ENCODE measurements at places on chromosomes 11 and 22.

- no peak for DNase-seq
Observed at GRCh38 chr11:9210224-9210921, 54.8 kb downstream of the DENND5A start.

- DNase-seq = no peak
Observed at GRCh38 chr22:19853058-19853878, 1.4 kb downstream of the GNB1L start.

- DNase-seq = no peak
Observed at GRCh38 chr11:48154151-48154550, 62.5 kb upstream of the OR4B1 start.

DNA sequence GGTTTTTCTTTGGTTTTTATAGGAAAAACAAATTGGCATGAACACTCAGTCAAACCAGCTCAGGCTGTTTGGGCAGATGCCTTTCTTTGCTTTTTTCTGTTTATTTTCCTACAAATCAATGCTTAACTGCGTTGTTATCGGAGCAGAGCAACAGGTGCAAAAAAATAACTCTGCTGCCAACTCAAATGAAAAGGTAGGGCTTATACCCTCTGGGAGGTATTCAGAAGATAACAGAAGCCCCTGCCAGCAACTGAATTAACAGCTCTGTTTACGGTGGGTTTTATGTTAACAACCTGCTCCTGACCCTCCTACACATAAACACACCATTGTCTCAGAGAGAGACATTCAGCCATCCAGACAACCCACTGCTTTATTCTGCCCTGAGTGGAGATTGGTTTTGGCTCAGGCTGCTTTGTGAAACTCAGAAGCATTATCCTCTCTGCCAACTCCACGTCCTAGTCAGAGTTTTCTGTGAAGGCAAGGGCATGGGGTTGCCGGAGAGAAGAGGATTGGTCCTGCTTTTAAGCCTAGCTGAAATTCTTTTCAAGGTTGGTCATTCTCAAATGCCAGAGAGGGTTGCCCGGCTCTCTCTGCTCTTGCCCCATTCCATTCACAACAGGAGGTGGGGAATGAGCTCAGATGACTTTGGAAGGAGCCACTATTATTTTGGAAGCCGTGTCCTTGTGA, 11.4 kb downstream of the EHF start:
- DNase-seq = peak; percentile 43

GRCh38 chr11:7775689-7776088, 21.1 kb downstream of the OR5P2 start:
- no peak for DNase-seq

GRCh38 chr11:100753172-100753543, 66.1 kb downstream of the ARHGAP42 start:
- no peak for DNase-seq

DNA sequence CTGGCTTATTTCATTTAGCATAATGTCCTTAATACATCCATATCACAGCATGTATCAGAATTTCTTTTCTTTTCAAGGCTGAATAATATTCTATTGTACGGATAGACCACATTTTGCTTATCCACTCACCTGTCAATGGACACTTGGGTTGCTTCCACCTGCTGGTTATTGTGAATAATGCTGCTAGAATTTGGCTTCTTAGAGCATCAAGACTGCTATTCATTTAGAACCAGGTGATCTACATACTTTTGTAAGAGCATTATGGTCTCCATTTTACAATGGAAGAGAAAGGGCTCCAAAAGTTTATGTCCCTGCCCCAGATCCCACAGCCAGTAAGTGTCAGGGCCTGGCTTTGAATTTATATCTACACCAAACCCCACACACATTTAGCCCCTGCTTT, 100.7 kb upstream of the CD82 start:
- no peak for DNase-seq

DNA sequence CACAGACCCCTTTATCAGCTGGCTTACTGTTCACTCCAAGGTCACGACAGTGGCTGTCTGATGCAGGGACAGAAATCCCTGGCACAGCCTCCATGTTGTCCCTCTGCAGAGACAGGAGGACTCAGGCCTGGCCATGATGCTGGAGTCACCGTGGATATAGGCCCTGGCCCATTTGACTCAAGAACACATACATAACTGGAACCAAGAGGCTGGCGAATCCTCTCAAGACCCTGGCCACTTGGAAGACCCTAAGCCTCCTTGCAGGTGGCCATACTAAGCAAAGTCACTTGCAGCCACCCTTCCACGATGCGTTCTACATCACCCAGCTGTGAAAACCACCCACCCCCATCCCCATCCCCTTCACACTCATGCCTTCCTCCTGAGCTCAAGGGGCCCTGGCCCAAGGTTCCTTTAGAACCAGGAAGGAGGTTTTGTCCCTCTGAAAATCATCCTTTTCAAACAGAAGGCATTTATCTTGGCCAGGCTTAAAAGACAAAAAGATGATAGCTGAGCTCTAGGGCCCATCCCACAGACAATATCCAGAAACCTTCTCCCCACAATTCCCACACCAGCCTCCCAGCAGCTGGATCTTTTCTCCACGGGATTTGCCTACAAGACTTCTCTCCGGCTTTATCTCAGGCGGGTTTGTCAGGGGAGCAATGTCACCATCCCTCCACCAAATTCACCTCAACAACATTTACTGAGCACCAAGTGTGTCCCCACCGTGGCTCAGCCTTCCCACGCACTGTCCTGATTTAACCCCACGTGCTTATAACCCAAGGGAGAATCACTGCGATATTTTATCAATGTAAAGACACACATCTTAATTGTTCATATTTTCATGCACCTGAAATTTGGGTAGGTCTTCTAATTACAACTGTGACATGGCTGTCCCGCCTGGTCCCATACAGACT, 123.4 kb upstream of the SERPIND1 start:
- DNase-seq = no peak

GRCh38 chr11:11419747-11420146, 66.7 kb upstream of the CSNK2A3 start:
- no peak for DNase-seq

DNA sequence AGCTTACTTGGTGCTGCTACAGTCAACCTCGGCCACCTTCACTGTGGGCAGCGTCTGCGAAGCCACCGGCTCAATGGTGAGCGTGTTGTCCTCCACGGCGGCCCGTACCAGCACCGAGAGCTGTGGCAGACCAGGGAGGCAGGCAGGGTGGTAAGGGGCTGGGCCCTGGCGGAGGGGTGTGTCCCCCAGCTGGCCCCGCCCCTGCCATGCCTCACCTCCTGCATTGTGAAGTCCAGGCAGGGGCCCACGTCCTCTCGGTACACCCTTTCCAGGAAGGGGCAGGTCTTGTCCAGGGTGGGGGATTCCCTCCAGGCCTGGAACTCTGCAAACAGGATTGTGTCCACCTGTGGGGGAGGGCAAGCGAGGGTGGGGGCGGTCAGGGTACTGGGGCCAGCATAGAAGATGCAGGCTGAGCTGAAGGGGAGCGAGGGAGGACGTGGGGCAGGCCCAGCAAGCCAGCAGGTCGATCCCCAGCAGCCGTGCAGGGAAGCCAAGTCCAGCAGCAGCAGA, 12.8 kb downstream of the RAB3IL1 start:
- DNase-seq = no peak

- DNase-seq = no peak
Observed at GRCh38 chr11:78925387-78925786, 350.7 kb upstream of the NARS2 start.

DNA sequence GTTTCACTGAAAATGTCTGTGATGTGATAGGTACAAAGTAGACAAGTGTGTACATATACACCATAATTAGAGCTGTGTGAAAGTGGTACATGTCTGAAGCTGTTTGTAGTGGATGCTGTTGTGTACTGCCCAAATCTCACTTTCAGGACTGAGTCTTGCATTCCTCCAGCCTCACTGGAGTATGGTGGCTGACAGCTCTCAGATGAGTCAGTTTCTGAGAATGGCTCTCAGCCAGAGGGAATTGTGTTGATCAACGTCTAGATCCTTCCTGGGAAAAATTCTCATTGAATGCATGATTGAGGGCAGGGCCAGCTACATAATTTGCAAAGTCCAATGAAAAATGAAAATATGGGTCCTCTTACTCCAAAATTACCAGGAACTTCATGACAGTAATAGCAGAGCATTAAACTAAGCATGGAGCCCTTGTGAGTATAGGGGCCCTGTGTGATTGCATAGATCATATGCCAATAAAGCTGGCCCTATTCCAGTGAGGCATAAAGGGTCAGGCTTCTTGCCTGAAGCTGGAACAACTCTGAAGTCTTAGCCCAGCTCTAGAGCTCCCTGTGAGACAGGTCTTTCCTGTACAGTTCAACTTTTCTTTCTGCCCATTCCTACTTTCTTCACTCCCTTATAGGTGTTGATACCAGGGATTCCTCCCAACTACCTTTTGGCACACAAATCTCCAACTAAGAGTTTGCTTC, 10.8 kb upstream of the CYP2R1 start:
- peak; percentile 24 for DNase-seq

DNA sequence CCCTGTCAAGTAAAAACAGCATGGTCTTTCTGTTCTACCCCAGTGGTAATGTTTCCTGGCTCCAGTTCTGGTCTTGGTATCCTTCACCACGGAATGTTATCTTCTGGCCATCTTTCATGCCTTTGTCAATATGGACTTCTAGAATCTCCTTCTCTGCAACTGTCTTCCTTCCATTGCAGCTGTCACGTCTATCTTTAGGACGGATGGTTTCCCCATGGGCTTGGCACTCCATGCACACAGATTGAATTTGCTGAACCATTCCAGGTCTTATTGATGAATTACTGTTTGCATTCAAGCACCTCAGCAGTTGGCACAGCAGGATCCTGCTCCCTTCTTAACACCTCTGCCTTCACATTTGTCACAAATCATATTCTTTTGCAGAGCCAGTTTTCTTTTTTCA, 44.9 kb upstream of the SLC25A18 start:
- no peak for DNase-seq

- no peak for DNase-seq
Observed at GRCh38 chr11:19595499-19595839, 117.2 kb upstream of the NAV2 start.

GRCh38 chr11:131327421-131327820, 43.0 kb upstream of the NTM start:
- peak; percentile 9 for DNase-seq

- DNase-seq = no peak
Observed at GRCh38 chr11:112968941-112969713, 7.9 kb downstream of the NCAM1 start.

- DNase-seq = no peak
Observed at GRCh38 chr11:17588166-17588565, 41.1 kb downstream of the OTOG start.

GRCh38 chr11:104531075-104531474, 367.1 kb upstream of the PDGFD start:
- no peak for DNase-seq

- DNase-seq = no peak
Observed at GRCh38 chr11:105641433-105641832, 31.6 kb downstream of the GRIA4 start.

GRCh38 chr22:36552289-36552688, 23.3 kb upstream of the EIF3D start:
- DNase-seq = no peak

DNA sequence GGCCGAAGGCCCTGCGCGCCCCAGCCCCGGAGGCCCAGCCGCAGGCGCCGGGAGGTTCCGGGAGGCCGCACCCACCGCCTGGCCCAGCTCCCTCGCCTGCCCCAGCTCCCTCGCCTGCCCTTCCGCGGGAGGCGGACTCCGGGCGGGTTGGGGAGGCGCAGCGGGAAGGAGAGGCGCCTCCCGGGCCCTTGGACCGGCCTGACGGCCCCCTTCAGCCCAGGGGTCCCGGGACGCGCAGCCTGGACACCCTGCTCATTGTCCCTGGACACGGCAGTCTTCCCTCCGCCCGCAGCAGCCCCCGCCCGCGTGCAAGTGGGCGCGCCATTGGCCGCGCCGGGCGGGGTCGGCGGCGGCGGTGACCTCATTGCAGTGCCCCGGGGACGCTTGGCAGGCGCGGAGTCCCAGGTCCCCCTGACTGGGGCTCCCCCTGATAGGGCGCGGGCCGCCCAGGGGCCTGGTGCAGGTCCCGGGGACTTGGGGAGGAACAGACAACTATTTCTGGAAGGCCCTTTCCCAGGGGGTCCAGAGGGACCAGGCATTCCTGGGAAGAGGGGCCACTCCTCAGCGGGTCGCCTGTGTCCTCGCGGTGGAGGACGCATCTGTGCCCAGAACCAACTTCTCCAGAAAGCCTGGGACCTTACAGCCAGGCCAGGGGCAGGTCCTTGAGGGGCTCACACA, 501 bp downstream of the CD151 start:
- peak; percentile 78 for DNase-seq

GRCh38 chr11:35006389-35007128, 90.1 kb downstream of the PDHX start:
- DNase-seq = no peak

DNA sequence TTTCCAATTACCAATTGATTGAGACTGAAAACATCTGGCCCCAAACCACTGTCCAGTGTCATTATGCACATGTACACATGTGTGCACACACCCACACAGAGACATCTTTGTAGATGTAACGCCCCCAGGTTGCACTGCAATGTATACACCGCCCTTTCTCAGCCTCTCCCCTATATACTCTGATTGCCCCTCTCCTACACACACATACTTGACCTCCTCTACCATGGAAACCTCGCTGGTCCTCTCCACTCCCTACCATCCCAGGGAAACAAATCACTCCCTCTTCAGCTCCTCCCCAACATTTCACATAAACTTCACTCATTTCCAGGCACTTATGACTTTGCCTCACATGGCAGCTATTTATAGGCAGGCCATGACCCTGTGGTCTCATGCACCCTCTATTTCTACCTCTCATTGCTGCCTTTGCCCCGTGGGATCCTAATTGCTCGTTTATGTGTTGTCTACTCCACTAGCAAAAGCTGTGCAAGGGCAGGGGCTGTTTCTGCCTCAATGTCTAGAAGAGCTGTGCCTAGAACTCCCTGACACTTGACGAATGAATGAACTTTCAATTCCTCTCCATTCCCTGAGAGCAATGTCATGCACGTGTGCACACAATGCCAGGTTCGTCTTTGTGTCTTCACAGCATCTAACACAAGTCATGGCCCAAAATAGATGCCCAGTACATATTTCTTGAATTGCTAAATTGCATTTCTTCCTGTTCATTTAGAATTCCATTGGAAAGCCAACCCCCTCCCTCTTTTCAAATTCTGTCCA, 10.0 kb upstream of the TMA7B start:
- DNase-seq = no peak

DNA sequence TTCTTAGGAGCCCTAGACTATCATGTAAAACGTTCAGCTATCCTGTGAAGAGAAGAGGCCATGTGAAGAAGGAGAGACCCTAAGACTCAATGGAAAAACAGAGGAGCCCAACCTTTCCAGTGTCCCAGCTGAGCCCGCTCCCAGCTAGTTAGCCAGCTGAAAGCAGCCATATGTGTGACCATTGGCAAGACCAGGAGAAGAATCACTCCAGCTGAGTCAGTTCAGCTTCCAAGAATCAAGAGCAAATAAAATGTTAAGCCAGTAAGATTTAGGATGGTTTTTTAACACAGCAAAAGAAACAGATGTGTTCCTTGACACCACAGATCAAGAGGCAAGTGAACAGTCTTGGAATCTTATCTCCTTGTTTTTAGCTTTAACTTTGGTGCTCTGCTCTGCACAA, 108.0 kb downstream of the CCDC81 start:
- DNase-seq = no peak

Measured in adipocyte (in vitro differentiated cells).